RPMI7951 (cell line): ENCODE measurements at places on chromosomes 16 and 17. TPM values are rescaled to one million over a fixed set of nuclear protein-coding genes. Genes with fewer than 3 reads are reported as not detected.

DNA sequence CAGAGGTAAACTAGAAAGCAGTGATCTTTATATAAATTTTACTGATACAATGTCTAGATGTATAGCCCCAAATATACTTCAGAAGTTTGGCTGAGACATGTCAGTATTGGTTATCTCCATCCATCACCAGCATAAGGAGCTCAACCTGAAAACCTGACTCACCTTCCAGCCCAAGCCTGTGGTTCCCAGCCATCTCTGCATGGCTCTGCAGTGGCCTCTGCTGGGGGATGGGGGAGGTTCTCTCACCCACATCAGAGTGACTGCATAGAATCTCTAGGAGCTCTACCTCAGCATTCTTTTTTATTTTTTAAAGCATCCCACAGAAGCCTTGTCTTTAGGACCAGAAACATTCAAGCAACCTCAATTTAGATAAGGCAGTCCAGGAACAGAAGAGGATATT is 27.3 kb downstream of the USP7 start:
- peak; percentile 26 for DNase-seq

The TMEM114 gene
- not detected in 2 replicates for total RNA-seq

DNA sequence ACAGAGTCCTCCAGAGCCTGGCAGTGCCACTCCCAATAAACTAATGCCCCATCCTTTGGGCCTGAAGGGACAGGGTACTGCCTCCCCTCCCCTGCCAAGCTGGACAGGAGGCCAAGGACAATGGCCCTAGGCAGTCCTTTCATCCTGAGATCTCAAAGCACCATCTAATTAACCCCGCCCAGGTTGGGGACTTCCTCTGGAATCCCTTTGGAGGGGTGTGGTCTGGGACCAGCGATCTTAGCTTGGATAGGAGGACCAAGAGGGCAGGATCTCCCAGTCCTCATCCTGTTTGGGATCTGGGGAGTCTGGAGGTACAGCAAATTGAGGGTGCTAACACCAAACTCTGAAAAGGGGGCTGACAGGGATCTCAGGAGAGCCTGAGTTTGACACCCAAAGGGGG is 18.2 kb upstream of the SP6 start:
- peak; percentile 24 for DNase-seq

DNA sequence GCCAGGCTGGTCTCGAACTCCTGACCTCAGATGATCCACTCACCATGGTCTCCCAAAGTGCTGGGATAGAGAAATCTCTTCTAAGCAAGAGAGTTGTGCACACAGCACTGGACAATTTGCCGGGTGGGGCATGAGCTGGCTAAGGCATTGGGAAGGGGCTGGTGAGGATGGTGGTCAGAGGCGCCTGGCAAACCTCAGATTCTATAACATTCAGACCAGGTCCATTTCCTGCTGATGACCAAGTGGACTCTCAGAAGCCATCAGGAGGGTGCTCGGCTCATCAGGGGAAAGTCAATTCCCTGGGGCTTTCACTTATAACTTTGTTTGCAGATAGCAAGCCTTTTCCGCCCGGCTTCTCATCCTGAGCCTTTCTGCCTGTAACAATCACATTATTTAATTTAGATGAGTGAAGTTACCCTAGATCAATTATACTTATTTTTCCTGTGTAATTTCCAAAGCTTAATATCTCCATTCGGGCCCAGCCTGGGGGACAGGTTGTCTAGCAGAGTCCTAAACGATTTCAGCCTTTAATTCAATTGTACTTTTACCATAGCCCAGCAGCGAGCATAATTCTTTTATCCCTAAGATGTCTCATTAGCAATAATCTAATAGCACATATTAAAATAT is 15.0 kb upstream of the SLC6A2 start:
- DNase-seq: no peak

The KRTAP9-2 gene
- total RNA-seq: not detected in 2 replicates

DNA sequence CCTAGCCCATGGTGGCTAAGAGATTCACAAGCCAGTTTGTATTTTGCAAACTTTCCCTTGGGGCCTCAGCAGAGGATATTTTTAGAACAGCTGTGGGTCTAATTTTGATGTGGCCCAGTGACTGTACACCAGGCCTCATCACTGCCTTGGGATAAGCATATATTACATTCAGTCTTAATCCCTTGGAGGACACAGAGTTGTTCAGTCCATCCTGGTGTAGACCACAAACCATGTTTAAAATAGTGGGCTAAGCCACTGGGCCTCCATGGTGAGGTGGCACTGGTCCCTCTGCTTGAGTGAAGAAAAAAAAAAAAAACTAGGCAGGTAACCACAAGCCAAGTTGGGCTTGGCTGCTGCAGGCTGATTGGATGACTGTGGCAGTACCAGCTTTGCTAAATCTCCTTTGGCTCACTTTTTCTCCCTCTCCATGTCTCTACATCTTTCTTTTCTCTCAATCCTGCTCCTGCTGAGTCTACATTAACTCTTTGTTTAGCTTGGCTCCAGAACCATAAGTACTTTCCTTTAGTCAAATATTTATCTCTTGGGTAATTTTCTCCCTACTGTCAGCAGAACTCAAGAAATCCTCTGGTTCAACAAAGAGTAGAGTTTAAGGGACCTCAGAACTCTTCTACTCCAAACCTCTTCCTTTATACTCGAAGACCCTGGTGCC is 120.0 kb upstream of the TBX2 start:
- peak; percentile 87 for DNase-seq

GRCh38 chr16:65888201-65888600 is 478.3 kb upstream of the CDH5 start:
- DNase-seq: peak; percentile 47

DNA sequence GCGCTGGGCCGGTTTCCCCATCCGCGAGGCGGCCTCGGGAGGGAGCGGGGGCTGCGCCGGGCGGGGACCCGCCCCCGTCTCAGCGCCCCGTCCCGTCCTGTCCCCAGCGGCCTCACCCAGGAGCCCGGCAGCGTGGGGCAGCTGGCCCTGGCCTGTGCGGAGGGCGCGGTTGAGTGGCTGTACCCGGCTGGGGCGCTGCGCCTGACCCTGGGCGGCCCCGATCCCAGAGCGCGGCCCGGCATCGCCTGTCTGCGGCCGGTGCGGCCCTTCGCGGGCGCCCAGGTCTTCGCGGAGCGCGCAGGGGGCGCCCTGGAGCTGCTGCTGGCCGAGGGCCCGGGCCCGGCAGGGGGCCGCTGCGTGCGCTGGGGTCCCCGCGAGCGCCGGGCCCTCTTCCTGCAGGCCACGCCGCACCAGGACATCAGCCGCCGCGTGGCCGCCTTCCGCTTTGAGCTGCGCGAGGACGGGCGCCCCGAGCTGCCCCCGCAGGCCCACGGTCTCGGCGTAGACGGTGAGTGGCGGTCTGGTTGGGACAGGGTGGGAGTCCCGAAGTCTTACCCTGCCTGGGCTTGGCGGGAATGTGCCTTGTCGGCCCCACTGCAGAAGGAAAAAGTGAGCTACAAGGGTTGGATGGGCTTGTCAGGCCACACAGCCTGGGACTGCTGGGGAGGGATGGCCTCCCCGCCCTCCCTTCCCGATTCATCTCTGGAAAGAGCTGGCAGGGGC is 720 bp downstream of the METRN start:
- DNase-seq: no peak

GRCh38 chr16:53666786-53667415 is 36.8 kb downstream of the RPGRIP1L start:
- peak; percentile 75 for DNase-seq

DNA sequence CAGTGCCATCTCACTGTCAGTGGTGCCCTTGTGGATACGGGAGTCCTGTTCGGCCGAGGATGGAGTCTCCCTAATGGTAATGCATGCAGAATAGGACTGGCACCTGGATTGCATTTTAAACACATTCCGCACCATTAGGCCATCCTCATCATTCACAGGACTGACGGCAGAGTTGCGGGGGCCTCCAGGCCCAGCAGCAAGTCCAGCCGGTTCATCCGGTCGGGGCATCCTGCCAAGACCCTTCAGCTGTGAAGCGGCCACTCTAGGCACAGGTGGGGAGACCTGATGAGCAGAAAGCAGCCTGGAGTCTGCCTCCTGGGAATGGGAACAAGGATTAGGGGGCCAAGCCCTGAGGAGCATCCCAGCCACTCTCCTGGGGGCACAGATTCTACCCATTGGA is 90.3 kb upstream of the XYLT1 start:
- DNase-seq: no peak

DNA sequence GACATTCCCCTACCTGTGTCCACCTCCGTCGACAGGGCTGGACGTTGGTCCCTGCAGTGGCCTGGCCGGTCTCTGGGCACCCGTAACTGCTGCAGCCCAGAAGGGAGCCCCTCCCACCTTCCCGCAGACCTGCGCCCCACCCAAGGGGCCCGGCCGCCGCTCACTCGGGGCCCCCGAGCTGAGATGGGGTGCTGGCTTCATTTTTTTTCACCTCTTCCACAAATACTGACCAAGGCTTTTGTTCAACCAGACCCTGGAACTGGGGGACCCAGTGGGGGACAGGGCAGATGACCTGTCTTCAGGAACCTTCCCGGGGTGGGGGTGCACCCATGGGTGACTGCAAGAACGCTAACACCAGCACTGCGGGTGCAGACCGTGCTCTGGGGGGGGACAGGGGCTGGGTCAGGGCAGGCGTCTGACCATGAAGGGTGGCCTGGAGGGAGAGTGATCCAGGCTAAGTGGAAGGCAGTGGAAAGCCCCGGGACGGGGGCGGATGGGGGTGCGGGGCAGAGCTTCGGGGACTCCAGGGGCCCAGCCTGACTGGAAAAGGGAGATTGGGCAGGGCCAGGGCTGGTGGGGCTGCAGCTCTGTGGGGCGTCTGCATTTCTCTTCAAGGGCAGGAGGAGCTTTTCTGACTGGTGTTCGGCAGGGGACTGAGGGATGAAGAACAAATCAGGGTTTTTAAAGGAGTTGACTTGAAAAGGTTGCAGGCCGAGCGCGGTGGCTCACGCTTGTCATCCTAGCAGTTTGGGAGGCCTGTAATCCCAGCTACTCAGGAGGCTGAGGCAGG is 42.3 kb downstream of the SLC7A5 start:
- no peak for DNase-seq

- no peak for DNase-seq
These were observed 5.0 kb downstream of the RCVRN start for GRCh38 chr17:9900044-9900594.

- DNase-seq: no peak
These were observed 42.4 kb upstream of the GSG1L start for GRCh38 chr16:28105954-28106353.

The RCVRN gene
- total RNA-seq: 0.36 TPM in 1 of 2 replicates, not detected in the other

- DNase-seq: no peak
These were observed 290.4 kb downstream of the MAP2K6 start for GRCh38 chr17:69704935-69705334.

- DNase-seq: no peak
These were observed 17.4 kb downstream of the NGFR start for GRCh38 chr17:49512296-49513043.

GRCh38 chr16:66508248-66508913 is 41.5 kb downstream of the TK2 start:
- DNase-seq: peak; percentile 87

DNA sequence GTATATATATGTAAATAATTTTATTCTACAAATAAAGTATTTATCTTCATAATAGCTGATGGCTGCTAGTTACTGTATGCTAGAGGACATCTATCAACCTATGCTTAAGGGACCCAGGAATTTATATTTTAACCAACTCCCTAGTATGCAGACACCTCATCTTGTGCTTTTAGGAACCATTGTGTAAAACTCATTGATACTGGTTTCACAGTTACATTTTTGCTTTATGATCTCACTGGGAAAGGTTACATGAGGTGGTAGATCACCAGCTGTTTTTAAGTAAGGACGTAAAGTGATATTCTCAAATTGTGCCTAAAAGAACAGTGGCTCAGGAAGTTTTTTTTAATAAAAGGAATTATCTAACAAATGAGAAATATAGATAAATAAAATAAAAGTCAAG is 56.4 kb downstream of the VMP1 start:
- peak; percentile 78 for DNase-seq

The MYL4 gene
- not detected in 2 replicates for total RNA-seq

DNA sequence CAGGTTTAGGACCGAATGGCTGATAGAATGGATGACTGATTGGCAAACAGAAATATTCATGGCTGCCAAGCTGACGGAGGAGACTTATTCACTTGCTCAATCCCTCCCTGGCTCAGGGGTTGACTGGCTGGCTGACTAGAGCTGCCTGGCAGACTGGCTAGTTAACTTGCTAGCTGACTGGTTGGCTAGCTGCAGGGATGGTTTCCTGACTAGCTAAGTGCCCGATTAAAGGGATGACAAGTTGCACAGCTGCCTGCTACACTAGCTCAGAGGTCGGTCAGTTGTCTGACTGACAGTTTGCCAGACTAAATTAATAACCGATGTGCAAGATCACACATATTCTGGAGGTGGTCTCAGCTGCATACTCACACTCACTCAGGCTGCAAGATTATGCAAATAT is 1208.4 kb upstream of the CDH8 start:
- no peak for DNase-seq

The KRTAP2-4 gene
- not detected in 2 replicates for total RNA-seq

DNA sequence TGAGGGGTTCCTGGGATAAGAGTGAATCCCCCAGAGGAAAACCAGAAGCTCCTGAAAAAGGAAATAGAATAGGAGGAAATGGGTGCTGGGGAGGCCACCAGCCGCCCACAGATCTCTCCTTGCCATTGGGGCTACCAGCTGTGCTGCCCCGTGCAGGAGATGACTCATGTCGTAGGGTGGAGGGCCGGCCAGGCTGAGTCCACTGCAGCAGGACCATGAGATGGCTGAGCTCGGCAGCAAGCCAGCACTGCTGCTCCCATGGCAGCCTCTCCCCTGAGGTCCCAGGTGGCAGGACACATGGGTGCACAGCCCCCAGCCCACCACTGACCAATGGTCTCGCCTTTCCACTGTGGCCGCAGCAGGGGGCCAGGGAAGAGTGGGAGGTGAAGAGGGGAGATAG is 95.5 kb downstream of the GNAO1 start:
- peak; percentile 84 for DNase-seq

DNA sequence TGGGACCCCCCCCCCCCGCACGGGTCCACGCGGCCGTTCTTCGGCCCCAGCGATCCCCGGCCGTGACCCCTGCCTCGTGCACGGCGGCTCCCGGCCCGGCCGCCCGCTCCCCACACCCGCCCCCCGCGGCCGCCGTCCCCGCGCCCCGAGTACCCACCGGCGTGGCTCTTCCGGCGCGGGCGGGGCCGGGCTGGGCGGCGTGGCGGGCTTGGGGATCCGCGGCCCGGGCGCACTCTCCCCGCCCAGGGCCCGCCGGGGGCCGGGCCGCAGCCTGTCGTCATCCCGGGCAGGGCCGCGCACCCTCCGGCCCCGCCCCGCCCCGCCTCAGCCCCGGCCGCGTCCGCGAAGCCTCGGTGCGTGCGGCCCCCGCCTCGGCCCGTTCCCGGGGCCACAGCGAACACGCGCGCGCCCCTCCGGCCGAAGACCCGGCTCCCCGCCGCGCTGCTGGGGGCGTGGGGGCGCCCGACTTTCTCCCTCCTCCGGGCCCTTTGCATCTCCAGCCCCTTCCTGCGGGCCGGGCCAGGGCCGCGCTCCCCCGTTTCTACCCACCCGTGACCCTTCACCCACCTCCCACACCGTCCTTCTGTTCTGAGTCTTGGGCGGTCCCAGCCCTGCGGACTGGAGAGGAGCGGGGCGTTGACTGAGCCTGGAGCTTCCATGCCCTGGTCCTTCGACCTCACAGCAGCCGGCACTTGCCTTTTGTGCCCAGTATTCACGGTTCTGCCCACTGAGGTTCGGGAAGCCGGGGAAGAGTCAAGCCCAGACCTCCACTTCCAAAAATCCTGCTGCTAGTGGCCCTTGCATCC is 840 bp downstream of the MYO1C start:
- peak; percentile 62 for DNase-seq

GRCh38 chr17:46191322-46192188 is 1.7 kb downstream of the KANSL1 start:
- DNase-seq: peak; percentile 11
